CD4-positive, alpha-beta T cell treated with Interleukin-2 at 100 ng/mL for 4 hours (primary cell): ENCODE measurements at places on chromosomes 7 and 10.

DNA sequence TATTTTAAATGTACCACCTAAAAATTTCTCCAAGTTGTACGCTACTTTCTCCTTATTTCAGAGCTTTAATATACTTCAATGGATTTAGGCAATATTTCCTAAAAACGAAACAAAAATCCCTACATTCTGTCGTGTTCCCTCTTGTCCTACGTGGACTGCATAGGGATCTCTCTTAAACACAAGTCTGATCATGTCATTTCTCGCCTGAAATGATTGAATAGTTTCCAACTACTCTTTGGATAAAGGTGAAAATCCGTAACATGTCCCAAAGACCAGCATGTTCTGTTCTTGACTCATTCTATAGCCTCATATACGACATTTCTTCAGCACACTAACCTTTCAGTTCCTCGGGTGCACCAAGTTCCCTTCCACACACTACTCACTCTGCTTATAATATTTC is 17.7 kb upstream of the TPK1 start:
- no peak for DNase-seq

- no peak for DNase-seq
Measured at GRCh38 chr10:86361156-86362128, 5.2 kb downstream of the GRID1 start.

DNA sequence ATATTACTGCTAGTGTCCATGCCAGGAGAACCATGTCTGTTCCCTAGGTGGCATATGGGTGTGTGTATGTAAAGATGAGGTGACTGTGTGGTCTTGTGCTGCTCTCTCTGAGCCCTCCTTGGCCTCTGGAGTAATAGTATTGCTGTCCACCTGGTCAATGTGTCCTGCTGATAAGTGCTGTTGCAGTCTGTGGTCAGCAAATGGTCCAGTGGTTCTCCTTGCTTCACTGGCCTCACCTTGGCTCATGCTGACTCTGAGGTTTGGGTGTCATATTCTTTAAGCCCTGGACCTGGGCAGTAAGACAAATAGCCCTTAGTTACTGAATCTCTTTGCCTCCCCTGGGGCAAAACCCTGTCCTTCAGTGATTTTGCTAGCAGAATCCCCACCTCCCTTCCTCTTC is 56.8 kb downstream of the TPST1 start:
- DNase-seq: no peak

GRCh38 chr7:27952456-27953285 is 212.7 kb downstream of the TAX1BP1 start:
- DNase-seq: no peak

DNA sequence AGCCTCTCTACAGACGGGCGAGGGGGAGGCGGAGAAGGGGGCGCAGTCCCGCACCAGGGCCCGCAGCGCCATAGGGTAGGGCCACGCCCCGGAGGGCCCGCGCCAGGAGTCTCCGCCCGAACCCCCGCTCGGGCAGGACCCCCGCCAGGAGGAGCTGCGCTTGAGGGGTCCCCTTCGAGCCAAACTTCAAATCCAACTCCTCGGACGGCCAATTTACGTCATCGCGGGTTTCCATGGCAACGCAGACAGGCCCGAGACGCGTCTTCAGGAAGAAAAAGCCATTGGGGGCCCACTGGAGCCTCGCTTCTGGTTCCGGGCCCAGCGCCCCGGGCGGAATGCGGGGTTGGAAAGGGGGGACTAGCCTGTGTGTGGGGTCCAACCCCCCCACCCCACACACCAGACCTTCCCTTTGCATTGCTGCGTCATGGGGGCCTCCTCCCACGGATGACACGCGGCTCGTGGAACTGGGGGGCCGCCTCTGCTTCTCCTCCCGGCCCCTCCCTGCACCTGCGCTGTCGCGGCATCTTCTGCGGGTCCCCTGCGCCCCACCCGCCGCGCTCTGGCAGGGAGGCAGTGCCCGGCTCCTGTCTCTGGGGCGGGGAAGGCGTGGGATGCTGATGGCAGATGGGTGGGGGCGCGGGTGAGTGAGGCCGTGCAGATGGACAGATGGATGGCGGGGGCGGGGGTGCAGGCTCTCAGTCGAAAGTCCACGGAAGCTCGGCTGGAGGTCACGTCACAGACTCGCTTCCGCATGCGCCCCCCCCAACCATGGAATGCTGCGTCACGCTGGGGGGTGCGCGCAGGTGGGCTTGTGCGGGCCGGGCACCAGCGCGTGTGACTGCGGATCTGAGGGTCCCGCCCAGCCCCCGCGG is 1.2 kb downstream of the CALY start:
- peak; percentile 75 for DNase-seq

- no peak for DNase-seq
Measured at GRCh38 chr7:197413-198335, 5.3 kb downstream of the FAM20C start.

- no peak for DNase-seq
Measured at GRCh38 chr7:101140339-101140699, 13.4 kb downstream of the SERPINE1 start.

DNA sequence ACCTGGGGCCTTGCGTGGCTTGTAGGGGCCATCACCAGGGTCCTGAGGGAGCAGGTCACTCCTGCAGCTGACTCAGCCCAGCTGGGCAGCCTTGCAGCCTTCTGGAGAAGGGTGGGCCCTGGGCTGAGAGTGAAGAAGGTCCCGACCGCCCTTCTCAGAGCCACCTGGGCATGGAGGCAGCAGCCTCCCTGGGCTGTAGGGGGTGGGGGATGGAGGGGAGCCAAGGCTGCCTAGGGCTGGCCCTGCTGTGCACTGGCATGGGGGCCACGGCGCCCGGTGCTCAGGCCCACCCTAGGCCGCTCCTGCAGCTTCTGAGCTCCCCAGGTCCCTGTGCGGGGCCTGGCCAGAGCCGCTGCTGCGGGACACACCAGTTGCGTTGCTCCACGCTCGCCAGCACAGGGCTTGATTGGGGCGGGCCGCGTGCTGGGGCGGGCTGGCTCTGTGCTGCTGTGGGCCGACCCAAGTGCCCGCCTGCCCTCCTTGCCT is 63.6 kb upstream of the NKX6-2 start:
- no peak for DNase-seq

DNA sequence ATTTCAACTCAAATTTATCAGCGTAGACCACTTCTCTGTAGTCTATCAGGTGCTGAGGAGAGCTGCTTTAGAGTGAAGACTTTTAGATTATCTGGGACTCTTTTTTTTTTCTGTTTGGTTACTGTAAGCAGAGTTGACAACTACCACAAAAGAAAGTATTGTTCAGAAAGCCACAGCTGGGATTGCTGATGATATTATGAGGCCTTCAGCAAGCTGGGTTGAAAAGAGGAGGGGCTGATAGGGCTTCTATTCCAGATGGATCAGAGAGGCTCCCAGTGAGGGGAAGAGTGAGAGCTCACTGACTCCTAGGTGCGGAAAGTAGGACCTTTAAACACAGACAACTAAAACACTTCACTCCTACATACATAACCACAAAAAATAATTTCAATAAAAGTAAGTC is 188.5 kb upstream of the FERD3L start:
- DNase-seq: no peak

- no peak for DNase-seq
Measured at GRCh38 chr7:158357106-158357897, 230.3 kb downstream of the PTPRN2 start.

- no peak for DNase-seq
Measured at GRCh38 chr10:36676321-36676720, 449.1 kb upstream of the ANKRD30A start.

DNA sequence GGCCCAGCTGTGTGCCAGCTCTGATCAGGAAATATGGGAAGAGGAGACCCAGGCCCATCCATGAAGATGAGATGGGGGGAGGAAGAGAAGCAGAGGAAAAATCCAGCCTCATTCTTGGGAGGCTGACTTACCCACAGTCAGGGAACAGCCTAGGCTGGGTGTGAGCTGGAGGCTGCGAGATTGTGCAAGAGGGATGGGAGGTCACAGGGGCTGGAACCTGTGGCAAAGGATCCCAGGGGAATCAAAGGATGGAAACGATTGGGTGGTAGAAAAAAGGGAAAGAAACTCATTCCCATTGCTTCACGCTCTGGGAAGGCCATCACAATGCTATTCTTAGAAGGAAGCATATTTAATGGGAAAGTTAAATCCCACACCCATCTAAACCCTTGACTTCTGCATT is 26.7 kb upstream of the CRHR2 start:
- no peak for DNase-seq
